Thyroid gland (tissue), 4 donors: ENCODE measurements at places on chromosomes 12 and 14. TPM values are rescaled to one million over a fixed set of nuclear protein-coding genes. Genes with fewer than 3 reads are reported as not detected.

DNA sequence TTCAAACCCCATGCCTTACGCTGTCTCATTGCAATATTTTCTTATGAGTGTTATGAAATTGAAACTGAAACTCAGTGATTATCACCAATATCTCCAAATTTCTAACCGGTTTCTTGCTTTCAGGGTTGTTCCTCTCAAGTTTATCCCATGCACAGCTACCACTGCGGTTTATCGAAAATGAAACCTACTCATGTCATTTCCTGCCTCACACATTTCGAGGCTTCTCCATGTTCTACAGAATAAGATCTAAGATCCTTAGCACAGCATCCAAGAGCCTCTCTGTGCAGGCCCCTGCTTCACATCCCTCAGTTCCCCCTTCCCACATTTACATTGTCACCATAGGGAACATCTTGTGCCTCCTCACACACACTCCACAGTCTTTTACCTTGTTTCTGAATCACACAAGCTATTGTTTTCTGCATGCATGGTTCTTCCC lies 45.5 kb upstream of the FAR2 start:
- no peak for DNase-seq

- no peak for DNase-seq
These were observed 53.4 kb downstream of the SLC16A7 start for GRCh38 chr12:59649203-59649602.

DNA sequence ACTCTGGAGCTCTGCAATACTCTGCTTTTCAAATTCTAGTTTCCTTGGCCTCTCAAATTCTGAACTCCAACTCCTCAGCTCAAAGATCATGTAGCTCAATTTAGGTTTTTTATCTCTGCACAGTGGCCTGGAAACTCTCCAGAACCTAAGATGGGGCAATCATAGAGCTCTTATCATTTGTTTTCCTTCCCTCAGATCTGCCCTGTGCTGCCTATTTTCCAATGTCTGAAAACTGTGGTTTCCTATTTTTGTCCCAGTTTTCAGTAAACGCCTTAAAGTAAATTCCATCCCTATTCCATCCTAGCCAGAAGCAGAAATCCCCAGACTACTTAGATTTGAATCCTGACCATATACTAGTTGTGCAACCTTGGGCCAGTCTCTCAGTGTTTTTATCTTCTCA lies 73.2 kb downstream of the CEP83 start:
- DNase-seq: no peak

DNA sequence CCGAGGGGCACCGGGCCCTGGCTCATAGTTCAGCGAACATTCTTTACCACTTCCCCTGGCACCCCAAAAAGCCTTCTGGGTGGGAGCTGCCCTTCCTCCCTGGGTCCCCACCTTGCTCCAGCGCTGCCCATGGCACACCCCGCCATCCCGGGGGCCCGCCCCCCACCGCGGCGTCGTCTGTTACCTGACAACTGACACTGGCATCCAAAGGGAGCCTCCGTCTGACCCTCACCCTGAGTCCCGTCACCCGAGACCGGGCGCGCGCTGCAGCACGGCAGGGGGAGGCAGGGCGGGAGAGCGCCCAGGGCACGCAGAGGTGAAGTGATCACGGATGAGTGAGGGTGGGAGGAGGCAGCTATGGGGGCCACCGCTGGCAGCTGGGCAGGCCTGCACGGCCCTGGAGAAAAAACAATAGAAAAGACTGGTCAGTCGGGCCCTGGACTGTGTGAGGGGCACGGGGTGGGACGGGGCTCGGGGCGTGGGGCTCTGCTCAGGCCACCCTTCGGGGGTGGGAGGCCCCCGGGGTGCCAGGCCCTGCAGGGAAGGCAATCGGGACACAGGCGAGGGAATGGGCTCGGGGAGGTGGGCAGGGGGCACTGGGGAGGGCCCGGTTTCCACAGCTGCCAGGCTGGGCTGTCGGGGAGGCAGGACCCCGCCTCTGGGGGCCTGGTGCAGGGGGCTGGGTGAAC lies 40.7 kb downstream of the BCL11B start:
- DNase-seq: peak; percentile 80

BTG1 gene
- 21.9 TPM for total RNA-seq

TBK1 gene
- total RNA-seq: 38.4 TPM

PRB2 gene
- total RNA-seq: not detected
